Purkinje cell (primary cell): ENCODE measurements at places on chromosomes 3 and 15. TPM values are rescaled to one million over a fixed set of nuclear protein-coding genes. Genes with fewer than 3 reads are reported as not detected.

AP2M1 gene
- polyA plus RNA-seq = 245 and 317 TPM in 2 replicates

AGBL1 gene
- not detected in 2 replicates for polyA plus RNA-seq

IL17RE gene
- polyA plus RNA-seq = 0.42 TPM in 1 of 2 replicates, not detected in the other

PP2D1 gene
- polyA plus RNA-seq = not detected in 2 replicates

KBTBD12 gene
- 1.5 TPM in 1 of 2 replicates, not detected in the other for polyA plus RNA-seq

GOLGA8S gene
- polyA plus RNA-seq = 0.19 and 0.53 TPM in 2 replicates

WDR5B gene
- 0.11 and 0.45 TPM in 2 replicates for polyA plus RNA-seq

SPRED1 gene
- polyA plus RNA-seq = 5.1 and 12.6 TPM in 2 replicates

CAND2 gene
- 2.6 and 3.4 TPM in 2 replicates for polyA plus RNA-seq

ITPKA gene
- polyA plus RNA-seq = 44.5 and 59.6 TPM in 2 replicates

TMEM108 gene
- polyA plus RNA-seq = 52.7 and 68.5 TPM in 2 replicates

NEK10 gene
- 14.3 and 22.3 TPM in 2 replicates for polyA plus RNA-seq

PLA2G4B gene
- polyA plus RNA-seq = 2.1 TPM in 1 of 2 replicates, not detected in the other

GOLGA6B gene
- polyA plus RNA-seq = not detected in 2 replicates

ANKRD34C gene
- 4.0 and 5.0 TPM in 2 replicates for polyA plus RNA-seq

LMLN gene
- 7.8 and 9.8 TPM in 2 replicates for polyA plus RNA-seq

FANCD2OS gene
- not detected in 2 replicates for polyA plus RNA-seq
